AG08395 (cell line): ENCODE measurements at places on chromosomes 4 and X.

- DNase-seq, result no peak
These were observed 114.0 kb downstream of the BCOR start for GRCh38 chrX:39983715-39984114.

- no peak for DNase-seq
These were observed 30.0 kb downstream of the C4orf50 start for GRCh38 chr4:5988086-5988845.

- no peak for DNase-seq
These were observed 541 bp downstream of the AIMP1 start for GRCh38 chr4:106316773-106317409.

- DNase-seq, result no peak
These were observed 34.0 kb upstream of the JADE1 start for GRCh38 chr4:128775477-128775876.

- no peak for DNase-seq
These were observed 124.1 kb upstream of the LIMCH1 start for GRCh38 chr4:41413670-41414411.

DNA sequence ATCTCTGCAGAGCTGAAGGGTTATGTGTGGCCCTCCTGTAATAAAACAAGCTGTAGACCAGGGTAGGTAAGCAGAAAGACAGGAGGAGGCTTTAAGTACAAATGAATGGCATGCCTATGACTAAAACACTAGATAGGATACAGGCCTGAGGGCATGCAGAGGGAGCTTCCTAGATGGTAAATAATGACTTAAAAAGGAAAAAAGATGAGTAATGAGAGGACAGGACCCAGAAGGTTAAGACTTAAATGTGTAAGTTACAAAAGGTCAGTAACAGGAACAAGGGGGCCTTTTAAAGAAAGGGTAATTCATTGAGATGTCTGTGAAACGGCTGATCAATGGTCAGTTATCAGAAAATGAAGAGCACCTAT is 194.8 kb downstream of the SOWAHB start:
- DNase-seq, result no peak

GRCh38 chrX:128805236-128805635 is 718.1 kb downstream of the SMARCA1 start:
- no peak for DNase-seq

GRCh38 chr4:137307806-137308205 is 224.5 kb downstream of the PCDH18 start:
- DNase-seq, result peak; percentile 56

DNA sequence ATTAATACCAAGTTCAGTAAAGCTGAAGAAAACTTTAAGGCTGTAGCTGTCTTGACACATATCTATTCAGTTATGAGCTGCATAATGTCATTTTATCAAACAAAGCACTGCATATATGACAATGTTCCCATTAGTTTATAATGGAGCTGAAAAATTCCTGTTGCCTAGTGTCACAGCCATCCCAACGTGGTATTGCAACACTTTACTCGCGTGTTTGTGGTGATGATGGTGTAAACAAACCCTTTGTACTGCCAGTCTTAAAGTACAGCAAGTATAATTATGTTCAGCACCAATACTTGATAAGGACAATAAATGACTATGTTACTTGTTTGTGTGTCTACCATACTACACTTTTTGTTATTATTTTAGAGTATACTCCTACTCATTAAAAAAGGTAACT is 1415.6 kb upstream of the PCDH7 start:
- no peak for DNase-seq

DNA sequence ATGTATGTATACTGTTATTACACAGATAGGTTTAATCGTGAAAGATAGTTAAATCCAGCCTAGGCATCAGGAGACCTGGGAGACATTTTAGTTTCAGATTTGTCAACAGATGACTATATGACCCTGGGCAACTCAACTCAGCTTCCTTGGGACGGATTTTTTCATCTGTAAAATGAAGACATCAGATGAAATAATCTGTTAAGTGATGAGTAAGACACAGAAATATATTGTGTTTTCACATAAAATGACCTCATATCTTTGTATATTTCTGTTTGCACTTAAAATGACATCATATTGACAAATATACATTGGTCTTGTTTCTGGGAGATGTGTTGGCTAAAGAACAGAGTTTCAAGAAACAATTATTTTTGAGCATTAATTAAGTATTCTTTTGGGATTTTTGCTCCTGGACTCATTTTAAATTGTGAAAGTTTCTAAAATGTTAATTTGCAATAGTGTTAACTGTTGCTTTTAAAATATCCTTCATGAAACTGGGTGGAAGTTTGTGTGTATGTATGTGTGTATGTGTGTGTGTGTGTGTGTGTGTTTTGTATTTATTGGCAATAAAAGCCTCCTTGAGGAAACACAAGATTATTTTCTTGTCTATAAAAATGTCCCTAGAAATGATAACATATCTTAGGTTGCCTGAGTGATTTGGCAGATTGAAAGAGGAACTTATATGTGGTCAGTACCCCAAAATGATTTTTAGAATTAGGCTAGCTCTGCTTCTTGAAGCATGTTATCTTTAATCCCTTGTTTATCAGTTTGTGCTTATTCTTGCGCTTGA is 29.1 kb upstream of the MMAA start:
- no peak for DNase-seq

DNA sequence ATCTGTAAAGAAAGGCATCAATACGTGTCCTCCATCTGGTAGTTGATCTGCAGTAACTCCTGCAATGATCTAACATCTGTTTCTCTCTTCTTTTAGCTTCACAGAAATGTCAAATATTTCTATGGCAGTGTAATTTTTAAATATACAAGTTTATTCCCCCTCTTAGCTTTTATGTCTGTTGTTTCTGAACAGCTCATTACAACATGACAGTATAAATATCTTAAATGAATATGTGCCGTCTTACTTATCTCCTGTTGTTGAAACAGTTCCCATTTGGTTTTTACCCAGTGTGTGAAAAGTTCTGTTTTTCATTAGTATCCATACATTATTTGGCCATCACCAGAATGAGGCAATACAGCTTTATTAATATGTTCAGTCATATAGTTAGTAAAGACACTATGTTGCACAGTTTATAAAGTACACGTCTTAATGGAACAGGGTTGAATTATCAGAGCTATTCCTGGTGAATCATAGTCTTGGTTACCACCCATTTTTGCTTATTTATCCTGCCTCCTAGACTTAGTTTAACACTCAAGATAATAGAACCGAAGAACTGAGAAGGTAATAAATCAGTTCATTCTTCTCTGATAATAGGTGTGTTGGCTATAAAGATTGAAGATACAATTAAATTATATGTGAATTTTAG is 321.6 kb downstream of the TENM3 start:
- DNase-seq, result no peak

DNA sequence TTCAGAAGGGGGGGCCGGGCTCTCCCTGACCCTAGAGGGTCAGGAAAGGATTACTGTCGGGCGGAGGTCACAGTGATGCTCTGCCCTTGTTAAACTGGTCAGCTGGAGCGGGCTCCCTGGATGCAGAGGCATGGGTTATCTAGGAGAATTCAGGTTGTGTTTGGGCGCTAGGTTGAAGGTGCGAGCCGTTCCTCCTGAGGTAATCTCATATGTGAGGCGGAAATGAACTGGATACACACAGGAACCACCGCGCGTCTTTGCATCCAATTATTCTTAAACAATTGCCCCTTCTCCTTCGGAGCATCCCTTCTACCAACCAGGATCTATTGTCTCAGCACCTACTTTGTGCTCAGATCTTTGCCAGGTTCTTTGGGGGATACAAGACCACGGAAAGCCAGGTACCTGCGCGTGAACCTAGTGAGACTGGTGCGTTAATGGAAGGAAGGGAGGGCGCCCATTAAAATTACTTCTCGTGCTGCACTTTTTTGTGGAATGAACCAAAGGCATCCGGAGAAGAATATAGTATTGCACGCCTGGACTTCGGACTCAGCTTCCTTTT is 28.4 kb downstream of the HAND2 start:
- no peak for DNase-seq

DNA sequence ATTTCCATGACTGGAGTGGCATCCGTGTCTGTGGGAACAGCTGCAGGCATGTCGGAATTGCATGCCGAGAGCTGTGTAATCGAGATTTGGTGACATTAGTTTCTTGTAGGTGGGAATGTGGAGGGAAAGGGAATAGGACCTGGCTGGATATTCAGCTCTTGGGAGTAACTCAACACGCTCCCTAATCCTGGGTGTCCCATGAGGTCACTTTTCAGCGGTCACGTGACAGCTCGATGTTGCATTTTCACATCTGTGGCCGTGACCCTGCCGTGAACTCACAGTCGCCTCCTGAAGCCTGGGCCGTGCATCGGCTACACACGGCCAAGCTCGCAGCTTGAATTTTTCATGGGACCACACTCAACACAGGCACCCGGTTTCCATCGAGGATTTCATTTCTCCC is 25.8 kb upstream of the PSAPL1 start:
- no peak for DNase-seq

DNA sequence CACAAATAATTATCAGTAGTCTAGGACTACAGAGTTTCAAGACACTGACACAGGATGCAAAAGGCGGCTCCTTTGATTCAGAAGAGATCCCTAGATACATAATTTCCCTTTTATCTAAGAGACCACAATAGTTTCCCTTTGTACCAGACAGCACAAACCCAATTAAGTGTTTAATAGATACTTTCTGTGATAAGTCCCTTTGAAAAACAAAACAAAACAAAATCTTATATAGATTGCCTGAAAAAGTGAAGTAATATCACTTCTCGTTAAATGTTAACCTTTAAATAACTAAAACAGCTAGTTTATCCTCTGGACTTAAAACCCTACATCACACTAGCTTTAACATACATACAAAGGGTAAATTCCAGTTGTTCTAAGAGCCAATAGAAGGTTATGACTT is 49.9 kb downstream of the APBB2 start:
- no peak for DNase-seq

DNA sequence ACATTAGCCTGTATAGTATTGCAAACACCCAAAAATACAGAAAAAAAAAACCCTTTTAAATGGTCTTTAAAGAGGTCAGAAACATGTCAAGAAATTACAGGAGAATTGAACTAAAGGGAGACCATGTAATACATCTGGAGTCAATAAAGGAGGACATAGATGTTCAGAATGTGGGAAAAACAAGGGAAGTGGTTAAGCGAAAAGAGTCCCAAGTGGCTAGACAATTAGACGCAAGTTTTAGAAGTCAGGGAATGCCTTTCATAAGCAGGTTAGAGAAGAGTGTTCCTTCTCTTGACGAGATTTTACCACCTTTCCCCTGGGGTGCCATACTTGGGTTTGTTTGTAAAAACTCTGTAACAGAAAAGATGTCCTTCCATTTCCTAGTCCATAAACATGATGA is 7.8 kb downstream of the LNX1 start:
- peak; percentile 18 for DNase-seq
